NCI-H1092 treated with DMSO at 0.1 percent for 48 hours (cell line): ENCODE measurements at places on chromosomes 3 and 15.
A peak's percentile ranks its signal among the peaks of the same experiment; 100 is the strongest.

- DNase-seq, result no peak
Observed at GRCh38 chr3:20637729-20638128, 451.7 kb upstream of the SGO1 start.

DNA sequence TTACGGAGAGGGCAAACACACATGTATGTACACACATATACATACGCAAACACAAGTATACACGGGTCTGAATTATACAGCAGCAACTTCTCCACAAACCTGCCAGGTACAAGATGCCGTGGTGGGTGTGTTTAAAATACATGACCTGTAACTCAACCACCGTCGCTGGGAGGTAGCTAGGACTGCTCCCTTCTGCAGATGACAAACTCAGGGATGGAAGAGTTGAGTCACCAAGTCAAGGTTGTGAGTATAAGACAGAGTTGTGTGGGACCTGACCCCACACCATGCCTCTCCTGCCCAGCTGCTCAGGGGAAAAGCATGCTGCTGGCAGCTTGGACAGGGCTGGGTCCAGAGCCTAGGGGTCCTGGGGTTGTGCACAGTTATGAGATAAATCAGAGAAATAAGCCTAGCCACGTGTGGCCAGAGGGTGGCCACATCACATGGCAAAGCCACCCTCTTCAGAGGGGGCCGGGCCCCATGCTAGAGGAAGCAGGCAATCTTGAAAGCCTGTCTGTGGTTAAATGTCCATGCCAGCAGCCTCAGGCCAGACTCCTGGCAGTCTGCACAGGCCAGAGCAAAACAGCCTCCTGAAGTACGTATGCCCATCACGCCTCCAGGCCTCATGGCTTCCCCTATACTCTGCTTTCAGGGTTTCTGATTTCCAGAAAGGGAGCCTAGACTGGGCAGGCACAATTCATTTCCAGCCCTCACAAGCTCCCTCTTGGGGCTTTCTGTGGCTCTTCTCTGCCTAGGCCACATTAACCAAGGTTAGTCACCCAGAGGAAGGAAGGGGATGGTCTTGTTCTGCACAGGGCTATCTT is 107.7 kb upstream of the RPL32 start:
- DNase-seq, result no peak

GRCh38 chr3:85801955-85802354 is 843.2 kb downstream of the CADM2 start:
- peak; percentile 77 for DNase-seq

DNA sequence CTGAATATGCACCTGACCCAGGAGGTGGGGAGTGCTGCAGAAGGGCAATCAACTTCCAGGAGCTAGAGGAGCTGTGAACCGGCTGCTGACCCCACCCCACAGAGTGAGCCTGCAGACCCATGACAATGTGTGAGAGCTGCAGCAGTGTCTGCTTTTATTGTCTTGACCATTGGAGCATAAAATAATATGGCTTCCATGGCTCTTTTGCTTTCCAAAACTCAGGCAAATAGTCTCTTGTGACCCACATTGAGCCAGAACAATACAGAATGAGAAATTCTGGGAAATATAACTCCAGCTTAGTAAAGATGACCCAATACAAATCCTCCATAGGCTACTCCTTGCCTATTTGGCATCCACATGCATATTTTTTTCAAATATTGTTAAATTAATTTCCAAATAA is 309.6 kb downstream of the PYDC2 start:
- DNase-seq, result no peak

GRCh38 chr3:22594990-22595389 is 608.1 kb upstream of the UBE2E2 start:
- no peak for DNase-seq

- no peak for DNase-seq
Observed at GRCh38 chr3:126994661-126995245, 11.8 kb downstream of the PLXNA1 start.

- DNase-seq, result peak; percentile 4
Observed at GRCh38 chr15:40339621-40339945, 1.2 kb downstream of the CCDC9B start.

DNA sequence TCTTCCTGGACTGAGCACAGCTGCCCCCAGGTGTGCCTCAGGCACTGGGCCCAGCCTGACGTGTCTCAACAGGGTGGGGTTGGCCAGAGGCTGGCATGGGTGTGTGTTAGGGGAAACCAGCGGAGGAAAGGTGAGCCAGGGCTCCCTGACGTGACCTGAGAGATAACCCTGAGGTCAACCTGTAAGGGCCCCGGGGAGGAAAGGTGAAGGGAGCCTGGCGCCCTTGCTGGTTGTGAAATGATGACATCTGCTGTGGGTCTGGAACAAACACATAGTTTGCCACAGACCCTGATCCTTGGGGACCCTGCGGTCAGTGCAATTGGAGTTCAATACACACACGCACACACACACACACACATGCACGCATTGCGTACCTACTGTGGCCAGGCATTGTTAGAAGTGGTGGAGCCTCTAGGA is 100.2 kb upstream of the TLE3 start:
- DNase-seq, result no peak

- no peak for DNase-seq
Observed at GRCh38 chr15:90451053-90451850, 63.2 kb downstream of the IQGAP1 start.

DNA sequence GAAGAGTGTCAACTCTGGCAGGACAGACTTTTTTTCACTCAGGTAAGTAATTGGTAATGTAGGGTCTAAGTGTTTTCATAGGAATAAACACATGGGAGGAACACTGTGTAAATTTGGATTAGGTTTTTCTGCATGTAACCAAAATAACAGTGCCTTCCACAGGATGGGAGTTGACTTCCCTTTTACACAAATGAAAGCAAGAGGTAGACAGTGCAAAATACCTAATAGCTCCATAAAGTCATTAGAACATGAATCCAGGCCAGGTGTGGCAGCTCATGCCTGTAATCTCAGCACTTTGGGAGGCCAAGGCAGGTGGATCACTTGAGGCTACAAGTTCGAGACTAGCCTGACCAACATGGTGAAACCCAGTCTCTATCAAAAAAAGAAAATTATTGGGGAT is 25.5 kb upstream of the MYO1E start:
- no peak for DNase-seq

DNA sequence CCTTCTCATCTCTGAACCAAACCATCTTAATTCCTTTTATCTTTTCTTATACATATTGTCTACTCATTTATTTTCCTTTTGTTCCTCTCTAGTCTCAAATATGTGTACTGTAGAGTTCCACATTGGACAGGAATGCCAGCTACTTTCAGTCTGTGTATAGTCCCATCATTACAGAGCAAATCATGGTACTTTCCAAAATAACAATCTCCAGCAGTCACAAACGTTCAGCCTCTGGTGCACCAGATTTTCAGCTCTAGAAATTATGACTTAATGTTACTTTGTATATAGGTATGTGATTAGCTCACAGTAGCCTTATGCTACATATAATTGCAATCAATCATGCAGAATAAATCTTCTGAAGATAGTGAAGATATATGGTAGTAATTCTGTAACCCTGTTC is 32.5 kb upstream of the TM4SF4 start:
- DNase-seq, result no peak

DNA sequence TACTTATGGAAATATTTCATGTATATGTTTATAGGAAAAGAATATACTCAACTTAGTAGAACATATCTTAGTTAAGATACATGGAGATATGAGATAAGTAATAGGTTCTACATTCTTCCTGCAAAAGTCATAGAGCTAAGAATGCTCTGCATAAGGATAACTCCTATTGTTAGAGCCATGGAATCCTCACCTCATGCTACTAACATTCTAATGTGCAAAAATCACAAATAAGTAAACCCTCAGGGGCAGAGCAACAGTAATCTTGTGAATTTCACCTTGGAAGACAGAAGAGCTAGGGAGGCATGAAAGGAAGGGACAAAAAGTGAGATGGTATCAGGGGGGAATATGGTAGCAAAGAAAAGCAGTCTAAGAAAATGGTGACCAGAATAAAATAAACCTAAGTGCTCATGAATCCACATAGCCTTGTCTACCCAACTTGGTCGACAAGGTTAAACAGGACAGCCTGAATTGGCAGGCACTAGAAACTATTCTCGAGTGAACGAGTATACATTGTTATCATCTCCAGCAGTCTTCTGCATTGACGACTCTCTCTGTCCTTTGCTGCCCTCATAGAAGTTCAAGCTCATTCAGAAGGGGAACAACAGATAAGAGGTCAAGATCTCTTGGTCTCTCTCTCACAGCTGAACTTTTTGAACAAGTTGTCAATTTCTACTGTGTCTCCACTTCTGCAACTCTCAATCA is 52.8 kb downstream of the XRN1 start:
- DNase-seq, result no peak
